ENCODE measurements at places on chromosomes 2 and 18.

- DNase-seq: no peak
These were observed 28.6 kb upstream of the TRIB2 start for GRCh38 chr2:12688091-12688490.

DNA sequence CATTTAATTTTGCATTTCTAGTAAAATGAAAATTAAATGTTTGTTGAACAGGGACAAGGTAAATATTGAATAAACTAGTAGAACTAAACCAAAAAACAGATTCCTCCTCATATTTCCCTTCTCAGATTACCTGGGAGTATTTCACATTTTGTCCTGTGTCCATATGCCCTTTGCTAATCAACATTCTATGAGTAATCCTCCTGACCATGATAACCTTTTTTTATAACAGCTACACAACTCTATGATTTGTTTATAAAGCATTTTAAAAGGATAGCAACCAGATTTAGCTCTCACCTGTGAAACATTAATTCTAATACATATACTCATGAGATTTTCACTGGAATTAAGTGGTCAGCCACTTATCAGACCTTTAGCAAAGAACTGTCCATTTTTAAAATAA lies 7.1 kb upstream of the DSG2 start:
- DNase-seq: no peak

DNA sequence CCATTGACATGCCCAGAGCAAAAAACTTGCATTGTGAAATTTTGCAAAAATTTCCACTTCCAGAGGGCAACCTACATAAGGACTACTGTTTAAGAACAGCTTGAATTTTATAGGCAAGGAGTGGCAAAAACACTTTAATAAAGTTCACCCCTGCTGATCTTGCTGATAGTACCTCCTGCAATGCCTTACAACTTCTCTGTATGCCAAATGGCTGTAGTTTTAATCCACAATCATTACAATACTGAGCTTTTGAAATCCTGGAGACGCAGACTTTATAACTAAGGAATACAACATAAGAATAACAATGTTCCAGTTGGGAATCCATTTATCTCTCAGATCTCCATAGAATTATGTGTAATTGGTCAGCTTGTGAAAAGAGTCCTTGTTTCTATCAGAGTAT lies 247.5 kb downstream of the KCNJ3 start:
- DNase-seq: no peak

- no peak for DNase-seq
These were observed 34.5 kb upstream of the GRB14 start for GRCh38 chr2:164655750-164656149.

GRCh38 chr18:58645398-58645797 lies 16.5 kb upstream of the ALPK2 start:
- no peak for DNase-seq

DNA sequence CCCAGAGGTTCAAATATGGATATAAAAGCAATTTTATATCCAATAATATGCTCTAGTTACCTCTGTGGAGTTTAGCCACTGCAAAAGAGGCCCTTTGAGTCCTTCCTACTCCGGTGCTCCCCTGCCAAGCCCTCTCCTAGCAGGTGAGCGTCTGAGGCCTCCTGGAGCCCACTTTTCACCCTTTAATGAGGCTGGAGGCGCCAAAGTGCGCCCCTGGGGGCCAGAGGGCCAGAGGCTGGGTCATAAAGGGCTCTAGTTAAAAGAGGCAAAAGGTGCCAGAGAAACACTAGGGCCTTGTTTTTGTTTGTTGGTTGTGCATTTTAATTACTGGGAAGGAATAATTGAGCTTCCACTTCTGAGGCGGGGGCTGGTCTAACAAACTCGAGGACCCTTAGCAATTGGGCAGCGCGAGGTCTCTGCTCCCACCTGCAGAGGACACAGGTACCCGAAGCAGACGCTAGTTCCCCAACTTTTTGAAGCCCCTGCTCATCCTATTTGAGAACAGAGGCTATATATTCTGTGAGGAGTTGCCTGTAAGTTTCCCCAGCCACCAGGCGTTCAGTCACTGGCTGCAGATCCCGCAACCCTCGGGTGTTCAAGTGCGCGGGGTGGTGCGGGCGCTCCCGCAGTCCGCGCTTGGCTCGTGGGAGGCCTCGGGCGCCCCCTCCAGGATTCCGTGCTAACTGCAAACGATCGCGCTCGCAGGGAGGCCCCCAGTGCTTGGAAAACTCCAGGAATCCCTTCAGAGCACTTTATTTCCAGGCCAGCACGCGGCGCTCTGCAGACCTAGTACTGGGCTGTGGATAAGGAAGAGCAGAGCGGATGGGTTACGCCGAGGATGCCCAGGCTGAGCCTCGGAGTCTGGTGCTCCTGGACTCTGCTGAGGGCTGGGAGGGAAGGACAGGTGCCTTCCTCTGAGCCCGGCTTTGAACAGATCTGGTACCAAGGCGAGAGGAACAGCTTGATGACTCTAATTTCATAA lies 14.1 kb downstream of the MSGN1 start:
- peak; percentile 91 for DNase-seq

- DNase-seq: no peak
These were observed 542.1 kb upstream of the SYT4 start for GRCh38 chr18:43819397-43819796.

DNA sequence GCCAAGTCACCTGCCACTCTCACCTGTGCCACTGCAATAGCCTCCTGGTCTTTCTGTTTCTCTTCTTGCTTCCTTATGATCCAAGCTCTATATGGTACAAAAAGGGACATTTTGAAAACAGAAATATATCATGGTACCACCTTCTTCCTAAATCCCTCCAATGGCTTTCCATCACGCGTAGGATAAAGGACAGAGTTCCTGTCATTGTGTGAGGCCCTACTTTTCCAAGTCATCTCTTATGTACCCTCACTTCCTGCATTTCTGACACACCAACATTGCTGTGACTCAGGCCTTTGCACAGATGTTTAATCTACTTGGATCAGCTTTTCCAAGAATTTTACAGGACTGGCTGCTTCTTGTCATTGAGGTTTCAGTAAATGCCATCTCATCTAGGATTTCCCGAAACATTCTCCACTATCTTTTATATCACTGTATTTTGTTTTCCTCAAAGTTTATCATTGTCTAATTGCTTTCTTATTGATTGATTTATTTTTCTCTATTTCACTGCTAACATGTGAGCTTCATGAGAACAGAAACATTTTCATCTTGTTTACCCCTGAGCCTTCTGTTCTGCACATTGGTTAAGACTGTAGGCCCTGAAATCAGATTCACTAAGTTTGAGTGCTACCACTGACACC lies 426.1 kb upstream of the FANCL start:
- no peak for DNase-seq

GRCh38 chr2:129661935-129662334 lies 317.5 kb upstream of the RAB6C start:
- DNase-seq: no peak

GRCh38 chr18:76460482-76460881 lies 34.6 kb downstream of the ZNF516 start:
- no peak for DNase-seq

GRCh38 chr18:28152754-28153153 lies 24.2 kb downstream of the CDH2 start:
- DNase-seq: no peak

GRCh38 chr2:237451643-237452469 lies 35.2 kb upstream of the MLPH start:
- no peak for DNase-seq

DNA sequence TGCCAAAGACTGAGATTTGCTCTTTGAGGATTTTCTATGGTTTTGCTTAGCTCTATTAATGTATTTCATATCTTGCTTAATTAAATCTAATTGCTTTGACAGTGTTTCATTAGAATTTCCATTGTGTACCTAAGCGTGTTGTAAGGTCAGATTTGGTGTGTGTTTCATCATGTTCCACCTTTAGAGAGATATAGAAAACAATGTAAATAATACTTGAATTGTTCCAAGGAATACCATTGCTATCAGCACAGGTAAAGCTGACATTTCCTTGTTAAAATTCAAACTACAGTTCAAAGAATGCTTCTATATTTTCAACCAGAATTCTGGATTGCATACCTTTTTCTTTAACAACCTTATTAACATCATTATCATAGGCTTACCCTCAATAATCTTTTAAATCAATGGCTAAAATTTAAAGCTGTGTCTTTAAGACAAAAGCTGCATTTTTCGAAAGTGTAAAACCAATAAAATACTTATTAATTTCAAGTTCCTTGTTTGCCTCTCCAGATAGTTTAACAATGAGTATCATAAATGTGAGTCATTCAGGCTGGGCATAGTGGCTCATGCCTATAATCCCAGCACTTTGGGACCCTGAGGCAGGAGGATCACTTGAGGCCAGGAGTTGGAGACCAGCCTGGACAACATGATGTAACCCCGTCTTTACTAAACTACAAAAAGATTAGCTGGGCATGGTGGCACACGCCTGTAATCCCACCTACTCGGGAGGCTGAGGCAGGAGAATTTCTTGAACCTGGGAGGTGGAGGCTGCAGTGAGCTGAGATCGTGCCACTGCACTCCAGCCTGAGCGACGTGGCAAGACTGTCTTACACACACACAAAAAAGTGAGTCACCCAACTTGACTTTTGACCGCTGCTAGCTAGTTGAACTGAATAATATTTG lies 188.0 kb upstream of the PKDCC start:
- DNase-seq: no peak

- no peak for DNase-seq
These were observed 31.6 kb upstream of the ZNF804A start for GRCh38 chr2:184566716-184567115.

DNA sequence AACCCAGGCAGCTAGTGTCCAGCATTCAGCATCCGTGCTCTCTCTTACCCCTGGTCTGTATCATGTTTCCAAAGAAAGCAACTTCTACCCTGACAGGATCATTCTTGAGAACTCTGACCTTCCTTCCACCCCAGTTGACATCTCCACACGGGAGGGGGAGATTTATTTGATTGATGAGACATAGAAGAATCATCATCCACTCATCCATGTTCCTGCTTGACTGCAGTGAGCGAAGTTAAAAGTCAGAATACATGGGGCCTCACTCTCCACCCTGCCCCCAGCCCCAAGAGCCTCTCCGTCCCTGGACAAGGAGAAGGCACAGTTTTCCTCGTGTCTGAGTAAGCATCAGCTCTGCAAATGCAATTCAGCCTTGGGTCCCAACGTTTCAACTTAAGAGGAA lies 356.0 kb upstream of the TNP1 start:
- no peak for DNase-seq

GRCh38 chr18:56267334-56267733 lies 371.1 kb downstream of the TXNL1 start:
- no peak for DNase-seq

DNA sequence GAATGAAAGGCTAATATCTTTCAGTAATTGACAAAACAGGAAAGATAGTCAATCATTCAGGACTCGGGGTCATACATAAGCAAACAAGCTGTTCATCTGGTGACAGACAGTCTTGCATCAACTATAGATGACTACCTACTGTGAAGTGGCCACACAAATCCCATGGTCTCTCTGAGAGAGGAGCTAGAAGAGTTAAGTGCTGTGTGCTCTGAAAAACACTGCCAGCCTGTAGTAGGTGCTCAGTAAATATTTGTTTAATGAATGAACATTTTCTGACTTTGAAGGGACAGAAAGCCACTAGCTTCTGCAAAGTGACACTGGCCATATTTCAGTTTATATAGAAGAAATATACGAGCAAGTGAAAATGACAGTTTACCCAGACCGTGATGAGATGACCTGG lies 184.0 kb upstream of the CHAC2 start:
- DNase-seq: no peak

DNA sequence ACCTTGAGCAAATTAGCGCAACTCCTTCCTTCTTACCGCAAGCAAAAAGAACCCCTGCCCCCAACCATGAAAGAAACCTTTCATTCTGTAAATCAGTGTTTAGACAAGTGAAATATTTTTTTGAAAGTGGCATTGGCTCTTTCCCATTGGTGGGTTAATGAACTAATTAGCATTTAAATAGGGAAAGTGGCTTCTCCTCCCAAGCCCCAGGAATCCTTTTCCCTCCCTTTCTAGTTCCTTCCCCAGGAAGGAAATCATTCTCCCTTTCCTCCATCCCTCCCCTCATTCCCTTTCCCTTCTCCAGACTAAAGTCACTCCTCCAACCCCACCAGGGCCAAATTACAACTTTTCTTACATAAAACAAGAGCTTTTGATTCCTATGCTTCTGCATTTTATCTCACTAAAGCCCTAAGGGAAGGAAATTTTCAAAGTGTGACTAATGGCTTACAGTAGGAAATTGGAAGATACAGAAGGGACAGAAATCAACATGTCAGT lies 22.9 kb upstream of the TYMS start:
- no peak for DNase-seq

- no peak for DNase-seq
These were observed 60.8 kb upstream of the GLS start for GRCh38 chr2:190819840-190820301.

GRCh38 chr18:58960508-58960907 lies 95.8 kb downstream of the ZNF532 start:
- no peak for DNase-seq

DNA sequence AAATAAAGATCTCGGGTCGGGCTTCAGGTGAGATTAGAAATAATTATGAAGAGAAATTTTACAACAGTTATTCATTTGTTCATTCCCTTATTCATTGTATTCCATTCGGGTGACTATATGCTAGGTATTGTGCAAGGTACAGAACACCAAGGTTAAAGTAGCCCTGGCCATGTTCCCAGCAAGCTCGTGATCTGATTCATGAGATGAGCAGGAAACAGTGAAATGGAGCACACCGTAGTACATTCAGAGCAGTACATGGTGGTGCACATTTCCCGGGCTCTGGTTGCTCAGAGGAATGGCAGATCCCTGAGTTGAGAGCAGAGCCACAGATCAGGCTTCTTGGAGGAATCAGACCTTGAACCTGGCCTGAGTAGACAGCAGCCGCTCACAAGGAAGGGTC lies 87.7 kb downstream of the PRKRA start:
- DNase-seq: no peak

DNA sequence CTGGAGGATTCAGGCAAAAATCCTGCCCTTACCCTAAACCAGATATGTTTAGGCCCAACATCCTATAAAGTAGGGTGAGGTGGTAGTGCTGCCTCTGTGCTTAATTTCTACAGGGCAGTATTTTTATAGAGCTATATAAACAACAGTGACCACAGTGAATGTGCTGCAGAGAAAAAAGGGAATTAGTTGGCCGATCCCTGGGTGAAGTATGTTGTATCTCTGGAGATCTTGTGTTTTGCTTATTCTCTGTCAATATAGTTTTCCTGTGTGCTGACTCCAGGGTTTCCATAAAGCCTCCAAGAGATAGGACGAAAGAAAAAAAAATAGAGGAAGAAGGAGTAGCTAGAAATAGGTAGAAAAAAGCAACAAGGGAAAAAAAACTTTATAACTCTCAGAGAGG lies 88.9 kb upstream of the THOC1 start:
- DNase-seq: no peak

GRCh38 chr2:113225263-113226259 lies 51.8 kb downstream of the PSD4 start:
- DNase-seq: peak; percentile 76

Data from retina (tissue), 1 donor.